ENCODE measurements at places on chromosomes 3 and 15.

DNA sequence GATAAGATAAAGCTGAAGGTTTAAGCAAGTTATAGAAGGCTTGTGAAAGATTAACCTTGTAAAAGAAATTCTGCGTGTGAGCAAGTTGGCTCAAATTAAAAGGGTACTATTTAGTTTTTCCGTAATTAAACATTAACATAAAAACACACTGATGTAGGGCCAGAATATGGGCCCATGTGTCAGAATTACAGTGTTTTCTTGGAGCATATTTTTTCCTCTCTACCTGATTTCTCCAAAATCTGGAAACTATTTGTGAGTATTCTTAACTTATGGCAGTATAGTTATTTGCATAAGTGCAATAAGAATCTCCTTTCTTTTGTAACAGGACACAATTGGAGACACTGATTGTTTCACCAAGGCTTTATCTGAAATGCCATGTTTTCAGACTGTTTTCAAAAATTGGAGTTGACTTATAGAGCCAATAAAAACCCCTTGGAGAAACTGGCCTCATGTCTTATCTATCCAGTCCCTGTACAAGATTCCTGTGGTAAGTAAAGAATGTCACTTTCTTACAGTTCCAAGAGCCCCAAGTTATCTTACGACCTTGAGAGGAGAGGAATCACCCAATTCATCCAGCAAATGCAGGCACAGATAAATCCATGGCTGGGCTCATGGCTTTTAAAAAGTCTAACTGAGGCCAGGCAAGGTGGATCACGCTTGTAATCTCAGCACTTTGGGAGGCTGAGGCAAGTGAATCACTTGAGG, 47.8 kb upstream of the P2RY1 start:
- no peak for DNase-seq

DNA sequence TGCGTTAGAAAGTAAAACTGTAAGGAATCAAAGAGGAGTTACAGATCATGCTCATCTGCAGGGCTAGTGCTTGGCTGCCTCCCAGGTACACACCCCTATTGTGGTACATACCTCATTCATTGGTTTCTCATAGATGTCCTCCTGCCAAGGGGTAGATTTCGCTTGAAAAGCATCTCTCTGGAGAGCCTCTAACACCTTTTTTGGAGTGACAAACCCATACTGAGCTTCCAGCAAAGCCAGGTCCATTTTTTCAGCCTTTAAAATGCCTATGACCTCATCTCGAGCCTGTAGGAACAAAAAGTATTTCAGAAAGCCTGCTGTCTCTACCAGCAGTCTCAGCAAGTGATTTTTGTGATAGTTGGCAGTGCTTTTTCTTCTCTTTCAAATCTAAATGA, 112.1 kb downstream of the CMSS1 start:
- no peak for DNase-seq

DNA sequence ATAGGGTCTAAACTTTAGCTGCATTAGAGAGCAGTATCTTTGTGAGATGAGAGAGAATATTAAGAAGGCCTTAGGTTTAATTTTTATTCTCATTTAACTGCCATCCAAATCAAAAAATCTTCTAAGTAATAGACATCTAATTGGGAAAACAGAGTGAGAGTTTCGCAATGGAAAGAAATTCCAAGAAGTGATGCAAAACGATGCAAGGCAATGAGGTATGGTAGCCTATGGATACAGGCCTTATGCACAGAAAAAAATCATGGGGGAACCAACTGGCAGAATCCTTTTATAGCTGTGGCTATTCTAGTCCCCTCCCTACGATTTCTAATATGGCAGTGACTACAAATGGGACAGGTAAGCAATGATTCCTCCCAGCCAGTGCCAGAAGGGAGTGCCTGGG, 225.9 kb downstream of the GREM1 start:
- no peak for DNase-seq

GRCh38 chr3:1499694-1500093, 406.9 kb downstream of the CNTN6 start:
- DNase-seq, result no peak

DNA sequence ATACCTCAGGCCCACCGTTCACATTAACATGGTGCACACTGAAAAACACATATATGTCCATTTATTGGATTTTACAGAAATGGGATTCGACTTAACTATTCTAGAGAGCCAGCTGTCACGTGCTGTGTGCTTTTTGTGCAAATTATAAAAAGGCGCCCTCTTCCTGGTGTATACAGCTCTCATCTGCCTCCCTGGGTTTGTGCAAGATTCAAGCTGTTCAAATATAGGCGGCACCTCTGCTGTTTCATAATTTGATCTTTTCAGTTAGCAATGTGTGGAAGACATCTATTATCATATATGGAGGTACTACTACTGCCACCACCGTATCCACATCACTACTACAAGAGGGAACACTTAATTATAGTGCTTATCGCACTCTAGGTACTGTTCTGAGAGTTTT, 187.6 kb downstream of the EBLN2 start:
- DNase-seq, result no peak

DNA sequence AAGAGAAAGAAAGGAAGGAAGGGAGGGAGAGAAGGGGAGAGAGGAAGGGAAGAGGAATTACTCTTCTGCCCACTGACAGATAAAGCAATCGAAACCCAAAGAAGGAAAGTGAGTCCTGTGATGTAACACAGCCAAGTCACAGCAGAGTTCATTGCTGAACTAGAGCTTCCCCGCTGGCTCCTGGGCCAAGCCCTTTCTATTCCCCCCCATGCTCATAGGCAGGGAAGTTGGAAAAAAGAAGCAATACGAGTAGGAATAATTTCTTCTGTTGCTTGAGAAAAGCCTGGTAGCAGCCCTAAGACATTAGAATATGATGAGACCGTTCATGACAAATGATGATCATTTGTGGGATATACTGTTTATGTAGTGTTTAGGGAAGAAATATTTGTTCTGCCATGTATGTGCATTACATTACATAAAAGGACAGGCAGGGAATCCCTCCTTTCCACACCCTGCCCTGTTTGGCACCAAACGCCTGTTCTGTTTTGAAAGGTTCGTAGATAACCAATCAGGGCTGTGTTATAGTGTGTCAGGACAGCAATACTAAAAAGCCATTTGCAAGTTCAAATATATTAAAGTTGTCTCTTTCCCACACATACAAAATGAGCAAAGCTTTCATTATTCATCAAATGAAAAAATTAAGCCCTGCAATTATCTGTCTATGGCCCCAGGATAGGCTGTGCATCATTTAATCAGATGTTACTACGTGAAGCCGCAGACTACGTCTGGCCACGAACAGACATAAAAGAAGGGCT, 111.0 kb upstream of the TRPM1 start:
- no peak for DNase-seq

DNA sequence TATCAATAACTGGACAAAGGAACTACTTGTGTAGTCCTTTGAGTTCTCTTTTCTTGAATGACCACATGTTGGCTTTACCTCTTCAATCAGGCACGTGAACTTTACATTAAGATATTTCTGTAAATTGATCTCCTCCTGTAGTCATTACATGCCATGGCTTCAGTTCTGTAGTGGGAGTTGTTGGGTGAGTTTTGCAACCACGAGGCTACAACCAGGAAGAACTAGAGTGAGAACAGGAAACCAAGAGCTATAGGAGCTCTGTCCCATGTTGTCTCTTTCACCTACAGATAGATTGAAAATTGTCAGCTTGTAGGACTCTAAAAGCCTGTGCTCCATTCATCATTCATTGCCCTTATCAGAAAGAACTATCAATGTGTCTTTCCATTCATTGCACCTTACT, 2.0 kb downstream of the RSRC1 start:
- no peak for DNase-seq

- no peak for DNase-seq
These were observed 20.0 kb upstream of the PRR23E start for GRCh38 chr3:127172781-127173515.

DNA sequence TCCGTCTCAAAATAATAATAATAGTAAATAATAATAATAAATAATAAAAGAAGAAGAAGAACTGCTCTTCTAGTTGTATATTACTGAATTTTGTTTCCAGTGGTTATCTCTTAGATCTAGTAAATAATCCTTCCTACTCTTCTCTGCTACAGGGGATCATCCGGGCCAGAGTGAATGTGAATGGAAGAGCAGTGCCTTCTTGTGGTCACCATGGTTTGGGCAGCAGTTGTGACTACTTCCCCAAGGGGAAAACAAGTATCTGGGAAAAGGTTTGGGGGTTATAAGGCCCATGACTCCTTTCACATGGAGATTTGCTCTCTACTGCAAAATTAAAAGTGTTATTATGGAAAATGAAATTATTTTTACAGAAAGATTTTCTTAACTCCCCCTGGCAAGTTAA, 5.5 kb upstream of the OR5K1 start:
- no peak for DNase-seq

DNA sequence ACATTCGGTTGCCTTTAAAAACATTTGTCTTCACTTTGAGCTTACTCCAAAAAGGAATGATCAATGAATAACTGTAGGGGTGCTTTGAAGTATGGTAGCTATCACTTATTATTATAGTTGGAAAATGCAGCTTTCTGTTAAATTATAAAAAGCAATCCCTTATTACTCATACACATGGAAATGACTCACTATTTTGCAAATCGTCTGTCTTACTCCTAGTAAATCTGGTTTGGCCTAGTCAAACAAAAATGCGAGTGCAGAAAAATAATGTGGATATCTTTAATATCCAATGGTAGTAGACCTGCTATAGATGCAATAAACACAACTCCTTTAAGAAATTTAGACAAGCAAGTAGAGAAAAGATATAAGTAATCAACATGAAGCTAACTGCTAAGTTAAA, 112.5 kb downstream of the ZIC1 start:
- no peak for DNase-seq

DNA sequence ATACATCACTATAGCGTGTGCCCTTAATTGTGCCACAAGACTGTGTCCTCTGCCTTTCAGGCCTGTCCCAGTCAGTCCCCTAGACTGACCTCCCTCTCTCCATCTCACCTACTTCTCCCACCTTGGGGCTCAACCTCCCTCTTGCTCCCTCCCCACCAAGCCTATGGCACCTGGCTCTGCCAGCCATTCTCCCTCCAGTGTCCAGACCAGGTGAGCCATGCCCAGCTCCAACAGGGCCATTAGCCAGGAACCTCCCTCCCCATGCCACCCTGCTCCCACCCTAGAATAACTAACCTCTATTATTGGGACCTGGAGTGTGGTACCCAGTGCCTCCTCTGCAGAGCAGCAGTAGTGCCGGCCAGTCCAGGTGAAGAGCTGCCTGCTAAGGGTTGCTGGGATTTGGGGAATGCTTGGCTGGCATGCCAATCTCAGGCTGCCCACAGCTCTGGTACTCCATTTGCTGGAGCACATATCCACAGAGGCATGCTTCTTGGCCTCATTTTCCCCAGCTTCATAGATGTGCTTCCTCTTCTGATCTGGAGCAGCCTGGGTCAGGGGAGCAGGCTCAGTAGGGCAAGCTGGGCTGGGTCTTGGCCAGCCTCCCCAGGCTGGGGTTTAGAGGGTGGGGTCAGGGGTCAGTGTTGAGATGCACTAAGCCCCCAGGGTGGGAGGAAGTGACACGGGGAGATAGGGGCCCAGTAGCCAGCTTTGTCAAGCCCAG, 38.8 kb downstream of the SAXO2 start:
- DNase-seq, result no peak

GRCh38 chr3:31105438-31106077, 211.1 kb upstream of the GADL1 start:
- no peak for DNase-seq

DNA sequence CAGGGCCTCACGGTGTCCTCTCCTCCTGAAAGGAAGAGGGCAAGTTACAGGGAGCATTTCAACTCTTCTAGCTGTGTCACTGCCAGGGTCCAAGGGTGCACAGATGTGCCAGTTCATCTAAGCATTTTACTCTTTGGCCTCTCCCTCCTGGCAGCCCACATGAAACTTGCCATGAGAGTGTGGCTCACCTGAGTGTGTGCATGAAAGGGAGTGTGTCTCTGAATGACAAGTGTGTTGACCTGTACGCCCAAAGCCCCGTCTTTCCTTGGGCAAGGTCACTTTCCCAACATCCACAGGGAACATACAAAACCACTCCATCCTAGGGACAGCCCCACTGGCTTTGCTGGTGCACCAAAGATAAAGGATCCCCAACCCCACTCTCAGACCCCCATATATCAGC, 280.0 kb downstream of the NTRK3 start:
- DNase-seq, result no peak

DNA sequence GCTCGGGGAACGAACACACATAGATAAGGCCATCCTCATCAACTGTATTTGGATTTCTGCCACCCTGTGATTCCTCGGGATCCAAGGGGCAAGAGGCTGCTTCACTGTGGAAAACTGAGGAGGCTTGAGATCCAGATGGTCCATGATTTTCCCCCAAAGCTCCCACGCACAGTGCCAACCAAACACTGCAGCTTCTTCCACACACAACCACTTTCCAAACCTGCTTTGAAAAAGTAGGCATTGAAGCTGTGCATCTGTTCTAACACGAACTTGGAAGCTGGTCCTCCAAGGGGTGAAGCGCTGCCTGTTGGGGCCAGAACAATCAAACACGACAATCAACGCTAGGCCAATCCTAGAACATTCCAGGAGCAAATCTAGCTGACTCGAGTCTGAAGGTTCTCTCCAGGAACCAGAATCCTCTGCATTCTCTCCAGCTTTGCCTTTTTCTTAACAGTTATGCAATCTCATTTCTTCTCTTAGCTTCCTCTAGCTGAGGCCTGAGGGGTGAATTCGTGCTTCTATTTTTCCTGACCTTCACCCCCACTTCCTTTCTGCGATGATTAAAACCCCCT, 104.4 kb downstream of the LRRK1 start:
- DNase-seq, result no peak

DNA sequence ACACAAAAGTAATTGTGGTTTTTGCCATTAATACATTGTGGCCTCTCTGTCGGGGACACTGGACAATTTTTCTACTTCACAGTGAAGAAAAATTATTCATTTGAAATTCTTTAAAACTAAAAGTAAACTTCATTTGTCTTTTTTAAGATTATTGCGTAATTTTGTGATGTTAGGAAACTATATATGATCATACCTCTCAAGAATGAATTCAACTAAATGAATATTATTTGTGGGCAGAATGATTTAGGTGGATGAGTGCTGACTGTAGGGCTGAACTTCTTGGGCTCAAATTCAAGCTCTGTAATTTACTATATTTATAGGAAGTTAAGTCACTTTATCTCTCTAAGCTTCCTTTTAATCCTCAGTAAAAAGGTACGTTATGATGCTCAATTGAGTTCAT, 441.2 kb downstream of the ROBO1 start:
- no peak for DNase-seq

Data from activated T-cell treated with anti-CD3 and anti-CD28 coated beads, Interleukin-2, amount 50 U/mL, for 1 hour (primary cell).